NCI-H1694 treated with DMSO at 0.1 percent for 48 hours (cell line): ENCODE measurements at places on chromosomes 7 and 10.

DNA sequence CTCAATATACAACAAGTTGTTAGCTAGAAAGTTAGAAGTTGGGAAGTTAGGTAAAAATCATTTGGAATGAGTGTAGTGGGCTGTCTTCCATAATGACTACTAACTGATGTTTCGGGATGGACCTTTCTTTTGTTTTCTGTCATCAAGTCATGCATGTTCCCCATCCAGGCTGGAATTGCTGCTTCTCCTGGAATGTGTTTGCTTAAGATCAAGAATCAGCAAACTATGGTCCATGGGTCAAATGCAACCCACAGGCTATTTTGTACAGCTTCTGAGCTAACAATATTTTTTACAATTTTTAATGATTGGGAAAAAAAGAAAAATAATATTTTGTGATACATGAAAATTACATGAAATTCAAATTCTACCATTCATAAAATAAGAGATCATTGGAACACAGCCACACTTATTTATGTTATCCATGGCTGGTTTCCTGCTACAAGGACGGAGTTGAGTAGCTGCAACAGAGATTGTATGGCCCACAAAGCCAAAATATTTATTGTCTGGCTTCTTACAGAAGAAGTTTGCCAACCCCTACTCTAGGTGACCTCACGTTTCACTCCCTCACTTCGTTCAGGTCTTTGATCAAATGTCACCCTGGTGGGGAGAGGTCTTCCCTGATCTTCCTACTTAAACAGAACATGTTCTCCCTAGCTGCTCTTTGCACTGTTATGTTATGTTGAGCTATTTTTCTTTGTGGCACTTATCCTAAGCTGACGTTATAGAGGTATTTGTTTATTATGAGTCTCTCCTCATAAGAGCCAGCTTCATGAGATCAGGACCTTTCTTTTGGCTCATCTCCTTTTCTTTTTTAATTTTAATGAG, 127.1 kb downstream of the RALA start:
- no peak for DNase-seq

DNA sequence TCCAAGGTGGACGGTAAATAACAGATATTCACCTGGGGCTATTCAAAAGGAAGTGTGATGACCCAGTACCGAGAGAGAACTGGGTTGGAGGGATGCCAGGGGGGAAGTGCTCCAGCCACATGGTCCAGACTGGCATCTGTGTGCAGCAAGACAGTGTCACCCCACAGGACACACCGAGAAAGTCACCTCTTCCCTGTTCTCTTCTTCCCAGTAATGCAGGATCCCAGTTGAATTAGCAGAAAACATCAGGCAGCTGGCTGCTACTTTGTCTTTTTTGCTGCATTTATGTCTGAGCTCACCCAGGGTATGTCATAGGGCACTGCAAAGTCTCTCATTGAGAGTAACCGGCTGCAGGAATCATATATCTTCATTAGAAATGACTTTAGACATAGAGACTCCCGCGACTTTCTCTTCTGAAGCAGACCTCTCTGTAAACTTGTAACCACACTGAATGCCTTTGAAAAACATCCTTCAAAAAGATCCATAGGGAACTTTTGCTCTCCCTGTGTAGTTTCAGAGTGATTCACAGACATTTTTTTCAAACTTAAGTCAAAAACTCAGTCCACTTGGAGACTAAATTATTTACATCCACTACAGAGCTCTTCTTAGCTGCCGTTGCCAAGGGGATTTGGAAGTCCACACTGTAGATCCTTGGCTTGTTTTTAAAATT, 609.0 kb upstream of the DPP6 start:
- no peak for DNase-seq

GRCh38 chr7:55576753-55577152, 4.5 kb upstream of the VOPP1 start:
- no peak for DNase-seq

DNA sequence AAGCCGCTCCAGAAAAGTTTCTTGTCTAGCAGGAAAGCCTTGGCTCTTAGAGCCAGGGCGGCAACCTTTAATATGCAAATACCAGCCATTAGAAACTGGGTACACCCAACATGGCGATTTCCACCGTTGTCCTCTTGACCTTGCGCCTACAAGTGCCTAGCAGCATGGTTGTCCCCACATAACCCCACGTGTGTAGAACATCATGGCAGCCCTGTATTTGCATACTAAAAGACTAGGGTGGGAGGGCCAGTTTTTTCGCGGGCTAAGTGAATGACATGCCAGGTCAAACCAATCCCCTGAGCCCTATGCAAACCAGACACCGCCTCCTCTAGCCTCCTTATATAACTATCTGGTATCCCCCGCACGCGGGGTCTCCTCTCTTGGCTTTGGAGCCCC, 58.4 kb upstream of the FZD8 start:
- no peak for DNase-seq

DNA sequence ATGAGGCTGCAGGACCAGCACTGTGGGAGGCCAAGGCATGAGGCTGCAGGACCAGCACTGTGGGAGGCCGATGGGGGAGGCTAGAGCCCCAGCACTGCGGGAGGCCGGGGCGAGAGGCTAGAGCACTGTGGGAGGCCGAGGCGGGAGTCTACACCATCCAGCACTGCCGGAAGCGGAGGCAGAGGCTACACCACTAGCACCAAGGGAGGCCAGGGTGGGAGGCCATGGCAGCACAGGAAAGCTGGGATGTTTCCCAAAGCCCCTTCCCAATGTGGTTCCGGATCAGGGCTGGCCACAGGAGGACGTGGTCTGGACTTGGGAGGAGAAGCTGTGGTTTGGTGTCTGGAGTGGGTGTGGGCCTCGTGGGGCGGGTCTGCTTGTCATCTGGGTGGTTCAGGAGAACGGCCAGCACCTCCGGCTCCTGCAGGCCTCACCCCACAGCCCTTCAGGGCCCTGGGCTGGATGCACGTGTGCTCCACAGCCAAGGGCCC, 43.6 kb downstream of the PDGFA start:
- DNase-seq: no peak

DNA sequence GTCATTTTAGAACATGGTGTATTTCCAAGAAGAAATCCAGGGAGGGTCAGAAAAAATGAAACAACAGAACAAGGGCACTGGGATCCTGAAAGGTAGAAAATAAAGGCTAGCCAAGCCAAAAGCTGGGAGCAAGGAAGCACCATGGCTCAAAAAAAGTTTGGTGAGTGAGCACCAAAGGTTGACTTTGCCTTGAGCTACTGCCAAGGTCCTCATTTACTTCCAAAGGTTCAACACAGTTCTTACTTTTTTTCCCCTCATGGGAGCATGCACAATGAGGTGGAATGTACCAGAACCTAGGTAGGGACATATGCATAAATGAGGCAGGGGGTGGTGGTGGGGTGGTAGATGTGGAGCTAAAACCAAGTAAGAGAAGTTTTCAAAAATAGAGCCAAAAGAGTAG, 182.8 kb downstream of the CPEB3 start:
- DNase-seq: no peak

GRCh38 chr7:46672861-46673260, 751.8 kb upstream of the IGFBP3 start:
- no peak for DNase-seq

- no peak for DNase-seq
Measured at GRCh38 chr10:9437131-9437530, 1382.6 kb downstream of the GATA3 start.

DNA sequence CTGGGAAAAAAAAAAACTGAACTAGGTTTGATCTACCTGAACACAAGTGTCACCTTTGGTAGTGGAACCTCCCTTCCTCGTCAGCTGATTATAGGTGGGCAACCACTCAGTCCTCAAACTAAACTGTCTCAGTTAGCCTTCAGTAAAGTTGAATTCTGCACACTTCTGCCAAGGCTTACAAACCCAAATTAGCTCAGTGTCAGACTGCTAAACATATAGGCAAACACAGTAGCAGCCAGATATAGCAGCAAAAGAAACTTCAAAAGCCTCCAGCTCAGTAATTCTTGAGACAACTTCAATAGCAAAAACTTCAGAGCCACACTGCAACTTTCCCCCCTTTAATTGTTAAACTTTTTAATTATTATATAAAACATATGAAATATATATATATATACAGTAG, 956.9 kb downstream of the XPNPEP1 start:
- no peak for DNase-seq

GRCh38 chr7:135558337-135558767, 635 bp downstream of the NUP205 start:
- peak; percentile 78 for DNase-seq

GRCh38 chr7:137772748-137773147, 74.0 kb downstream of the DGKI start:
- no peak for DNase-seq

- no peak for DNase-seq
Measured at GRCh38 chr7:131238347-131238931, 89.2 kb upstream of the MKLN1 start.

GRCh38 chr10:69268761-69269416, 9.4 kb upstream of the HK1 start:
- DNase-seq: no peak

GRCh38 chr10:36766940-36767339, 358.5 kb upstream of the ANKRD30A start:
- DNase-seq: no peak

DNA sequence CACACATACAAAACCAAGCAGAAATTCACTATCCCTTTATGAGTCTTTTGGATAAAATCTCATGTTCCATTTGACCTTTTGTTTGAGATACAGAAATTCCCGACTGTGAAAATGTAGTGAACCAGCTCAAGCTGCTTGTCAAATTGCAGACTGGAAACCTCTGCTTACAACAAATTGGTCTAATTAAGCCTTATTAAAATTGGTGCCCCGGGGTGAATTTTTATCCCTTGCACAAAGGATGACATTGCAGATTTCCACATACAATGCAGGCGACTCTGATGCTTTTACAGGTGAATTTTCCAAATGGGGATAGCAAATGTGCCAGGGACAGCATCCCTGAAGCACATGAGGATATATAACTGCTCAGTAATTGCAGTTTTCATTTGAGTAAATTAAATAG, 257.3 kb downstream of the BMPER start:
- DNase-seq: no peak

DNA sequence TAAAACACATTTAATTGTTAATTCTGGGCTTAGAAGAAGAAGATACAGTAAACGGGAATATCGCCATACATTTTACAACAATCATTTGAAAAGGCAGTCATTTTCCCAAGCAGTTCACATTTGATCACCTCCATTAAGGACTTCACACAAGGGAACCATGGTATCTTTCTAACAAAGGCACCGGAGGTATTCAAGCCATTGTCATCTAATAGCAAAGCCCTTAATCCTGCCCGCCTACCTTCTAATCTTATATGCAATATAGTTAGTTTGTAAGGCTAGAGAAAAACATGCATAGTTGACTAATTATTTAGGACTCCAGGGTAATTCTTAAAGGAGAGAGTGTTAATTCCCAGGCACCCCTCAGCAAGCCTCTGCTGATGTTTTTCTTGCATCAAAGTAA, 83.1 kb downstream of the MRPL32 start:
- no peak for DNase-seq

DNA sequence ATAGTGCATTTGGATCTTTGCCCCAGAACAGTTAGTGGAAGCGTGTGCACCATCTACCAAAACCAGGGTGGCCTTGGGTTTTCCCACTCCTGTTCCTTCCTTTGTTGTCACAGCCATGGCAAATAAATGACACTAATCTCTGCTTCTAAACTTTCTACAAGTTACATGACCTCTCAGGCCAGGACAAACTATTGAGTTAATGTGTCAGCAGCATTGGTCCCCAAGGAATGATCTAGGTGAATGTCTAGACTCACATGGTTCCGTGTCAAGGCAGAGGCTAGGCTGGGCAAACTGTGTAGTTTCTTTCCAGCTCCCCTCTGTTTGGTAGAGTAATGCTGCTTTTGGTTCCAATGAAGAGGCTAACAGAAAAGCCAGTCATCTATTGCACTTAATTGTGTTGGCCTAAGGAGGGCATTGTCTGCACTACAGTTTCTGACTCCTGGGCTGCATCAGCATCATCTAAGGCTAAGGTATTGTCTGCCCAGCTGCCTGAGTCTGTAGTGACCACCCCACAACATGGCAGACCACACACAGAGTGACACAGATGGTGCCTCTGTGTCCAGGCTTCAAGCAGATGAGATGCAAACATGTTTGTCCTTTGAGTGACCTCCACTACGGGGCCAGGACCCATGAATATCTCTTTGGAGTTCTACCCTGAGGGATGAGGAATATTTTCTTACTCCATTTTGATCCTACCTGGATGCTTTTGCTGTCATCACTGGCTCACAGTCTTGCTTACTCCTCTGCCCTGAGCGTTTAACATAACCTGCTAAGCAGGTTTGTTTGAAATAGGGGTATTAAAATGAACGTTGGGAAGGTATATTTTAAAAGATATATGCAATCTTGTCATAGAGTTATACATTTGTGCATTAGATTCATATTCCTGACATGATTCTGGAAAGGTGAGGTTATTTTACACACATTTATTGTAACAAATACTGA, 1.7 kb downstream of the CYP3A4 start:
- no peak for DNase-seq

- DNase-seq: no peak
Measured at GRCh38 chr7:81158189-81158588, 239.3 kb upstream of the SEMA3C start.

DNA sequence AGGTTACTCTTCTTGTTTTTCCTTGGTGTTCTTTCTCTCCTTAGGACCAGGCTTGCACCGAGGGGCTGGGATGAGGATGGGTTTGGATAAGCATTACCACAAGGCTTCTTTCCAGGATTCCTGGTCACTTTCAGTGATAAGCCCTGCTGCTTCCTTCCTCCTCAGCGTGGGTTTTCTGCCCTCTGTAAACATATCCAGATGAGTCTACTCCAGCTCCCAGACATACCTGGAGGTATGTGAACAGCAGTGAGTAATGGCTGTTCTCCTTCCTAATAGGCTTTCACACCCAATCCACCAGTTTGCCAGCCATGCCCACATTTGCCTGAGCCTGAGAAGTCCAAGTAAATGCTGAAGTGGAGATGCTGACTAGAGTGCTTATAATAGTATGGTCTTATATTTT, 229.8 kb upstream of the YAE1 start:
- DNase-seq: no peak

GRCh38 chr7:29434380-29434768, 129.3 kb upstream of the PRR15 start:
- DNase-seq: no peak
